Stimulated activated CD8-positive, alpha-beta memory T cell treated with anti-CD3 and anti-CD28 coated beads, Interleukin-4, amount 100 ng/mL, for 1 hour (primary cell): ENCODE measurements at places on chromosomes 5 and 9.

DNA sequence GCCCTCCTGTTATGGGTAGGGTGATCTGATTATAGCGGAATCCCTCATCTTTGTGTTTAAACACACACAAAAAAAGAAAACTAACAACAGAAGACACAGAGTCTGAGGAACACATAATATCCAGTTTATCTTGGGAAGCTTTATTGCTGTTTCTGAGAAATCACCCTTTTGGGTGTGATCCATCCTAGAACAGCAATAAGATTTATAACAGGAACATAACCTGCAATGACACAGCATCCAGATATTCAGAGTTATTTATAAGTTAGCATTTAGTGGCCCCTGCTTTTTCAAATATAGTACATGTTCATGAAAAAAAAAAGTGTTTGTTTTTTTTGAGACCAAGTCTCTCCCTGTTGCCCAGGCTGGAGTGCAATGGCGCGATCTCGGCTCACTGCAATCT is 79.9 kb downstream of the RFK start:
- DNase-seq = no peak

DNA sequence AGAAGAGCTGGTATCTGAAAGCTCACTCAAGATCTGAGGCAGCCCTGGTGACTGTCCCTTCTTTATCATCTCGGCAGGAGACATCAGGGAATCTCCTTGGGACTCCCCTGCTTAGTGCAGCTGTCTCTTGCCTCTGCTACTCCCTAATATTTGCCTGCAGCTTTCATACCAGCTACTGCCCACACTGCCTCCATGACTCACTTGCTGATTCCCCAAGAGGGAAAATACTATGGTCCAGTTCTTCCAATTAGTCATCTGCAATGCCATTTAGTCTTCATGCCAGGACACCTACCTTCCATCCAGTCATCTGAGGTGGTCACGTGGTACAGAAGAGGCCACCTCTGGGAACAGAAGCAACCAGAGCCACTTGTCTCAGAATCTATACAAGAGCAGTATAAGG is 270.8 kb downstream of the NTRK2 start:
- no peak for DNase-seq

DNA sequence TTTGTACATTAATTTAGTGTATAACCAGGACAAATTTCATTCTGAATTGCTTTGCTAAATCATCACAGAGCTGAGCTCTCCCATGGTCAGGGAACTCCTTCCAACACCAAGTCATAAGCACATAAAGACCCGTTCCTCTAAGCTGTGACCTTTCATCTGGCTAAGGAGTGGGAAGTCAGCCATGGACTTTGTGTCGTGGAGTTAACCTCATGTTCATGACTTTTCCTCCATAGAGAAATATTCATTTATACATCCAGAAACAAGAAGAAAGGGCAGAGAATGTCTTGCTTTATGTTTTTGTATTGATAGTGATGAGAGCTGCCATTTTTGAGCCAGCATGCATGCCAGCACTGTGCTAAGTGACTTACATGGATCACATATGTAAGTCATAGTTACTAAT is 97.5 kb downstream of the INIP start:
- DNase-seq = no peak

- no peak for DNase-seq
Observed at GRCh38 chr5:13250464-13251291, 693.8 kb downstream of the DNAH5 start.

GRCh38 chr9:73683862-73684591 is 532.4 kb downstream of the ANXA1 start:
- no peak for DNase-seq

GRCh38 chr5:22249209-22249729 is 603.9 kb downstream of the CDH12 start:
- DNase-seq = no peak

DNA sequence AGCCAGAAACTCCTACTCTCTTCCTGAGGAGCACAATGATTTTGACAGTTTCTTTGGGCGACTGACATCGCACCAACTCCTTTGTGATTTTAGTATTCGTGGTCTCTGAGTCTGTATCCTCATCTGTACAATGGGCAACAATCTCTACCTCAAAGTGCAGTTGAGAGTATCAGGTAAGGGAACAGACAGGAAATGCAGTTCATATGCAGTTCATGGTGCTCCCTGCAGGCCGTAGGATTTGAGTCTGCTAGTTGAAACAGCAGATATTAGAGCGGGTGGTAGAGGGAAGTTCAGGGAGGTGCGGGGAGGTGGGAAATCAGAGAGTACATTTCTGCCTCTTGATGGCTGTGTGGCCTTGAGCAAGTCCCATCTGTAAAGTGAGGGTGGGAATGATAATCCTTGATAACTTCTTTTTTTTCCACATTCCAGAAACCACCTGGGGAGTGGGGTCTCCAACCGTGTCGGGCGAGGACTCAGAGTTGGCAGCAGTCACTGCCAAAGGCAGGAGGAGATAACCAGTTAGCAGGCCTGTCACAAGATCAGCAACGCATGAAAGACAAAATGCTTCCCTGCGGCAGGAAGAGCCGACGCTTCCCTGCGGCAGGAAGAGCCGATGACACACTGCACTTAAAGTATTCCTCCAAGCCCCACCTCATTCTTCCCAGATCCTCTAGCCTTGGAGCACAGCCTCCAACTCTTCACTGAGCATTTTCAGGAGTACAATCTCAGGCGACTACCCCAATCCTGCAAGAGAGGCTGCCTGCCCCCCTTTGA is 6.0 kb upstream of the NEK6 start:
- DNase-seq = no peak

- no peak for DNase-seq
Observed at GRCh38 chr5:136905571-136905970, 540.2 kb upstream of the TRPC7 start.

- DNase-seq = no peak
Observed at GRCh38 chr9:38287420-38287985, 105.0 kb upstream of the ALDH1B1 start.

DNA sequence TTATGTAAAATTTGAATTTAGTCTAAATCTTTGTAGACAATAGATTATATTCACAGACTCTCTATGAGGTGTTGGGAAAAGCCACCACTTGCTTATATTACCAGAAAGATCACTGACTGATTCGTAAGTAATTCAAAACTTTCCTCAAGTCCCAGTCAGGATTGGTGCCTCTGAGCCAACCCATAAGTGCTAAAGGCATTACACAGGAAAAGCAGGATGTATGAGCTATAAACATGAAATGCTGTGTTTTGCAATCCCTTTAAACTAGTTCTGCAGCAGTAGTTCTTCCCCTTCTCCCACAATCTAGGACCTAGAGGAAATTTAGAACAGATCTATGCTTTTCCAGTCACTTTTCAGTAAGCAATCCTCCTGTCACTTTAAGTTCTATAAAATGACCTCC is 48.0 kb downstream of the SHLD3 start:
- no peak for DNase-seq

GRCh38 chr5:159660401-159660800 is 255.9 kb upstream of the ADRA1B start:
- no peak for DNase-seq

DNA sequence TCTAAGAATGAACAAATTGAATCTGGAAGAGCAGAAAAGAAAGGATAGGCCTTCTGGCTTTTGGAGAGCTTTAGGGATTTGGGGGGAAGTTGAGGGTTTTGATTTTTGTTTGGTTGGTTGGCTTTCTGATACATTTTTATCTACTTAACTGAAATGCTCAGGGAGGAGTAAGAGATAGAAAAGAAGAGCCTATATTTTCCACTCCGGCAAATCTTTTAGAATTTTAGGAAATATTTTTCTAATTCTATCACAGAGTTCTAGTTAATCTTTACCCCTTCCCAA is 25.8 kb upstream of the FST start:
- DNase-seq = no peak

GRCh38 chr5:141934099-141934844 is 10.6 kb downstream of the DELE1 start:
- no peak for DNase-seq

DNA sequence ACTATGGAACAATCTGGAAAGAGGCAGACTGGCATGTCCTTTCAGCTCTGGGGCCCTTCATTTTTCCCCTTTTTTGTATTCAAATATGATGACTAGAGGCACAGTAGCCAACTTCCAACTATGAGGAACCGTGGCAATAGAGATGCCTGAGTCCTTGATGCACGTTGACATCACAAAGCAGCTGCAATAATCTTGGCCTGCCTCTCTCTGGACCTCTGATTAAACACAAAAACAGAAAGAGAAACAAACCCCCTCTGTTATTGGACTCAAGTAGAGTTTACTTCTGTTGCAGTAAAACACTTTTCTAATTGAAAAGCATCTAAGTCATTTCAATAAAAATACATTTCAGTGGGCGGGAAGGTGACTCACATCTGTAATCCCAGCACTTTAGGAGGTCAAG is 122.2 kb upstream of the GRAMD2B start:
- no peak for DNase-seq

- no peak for DNase-seq
Observed at GRCh38 chr5:124713595-124713994, 32.8 kb downstream of the ZNF608 start.

DNA sequence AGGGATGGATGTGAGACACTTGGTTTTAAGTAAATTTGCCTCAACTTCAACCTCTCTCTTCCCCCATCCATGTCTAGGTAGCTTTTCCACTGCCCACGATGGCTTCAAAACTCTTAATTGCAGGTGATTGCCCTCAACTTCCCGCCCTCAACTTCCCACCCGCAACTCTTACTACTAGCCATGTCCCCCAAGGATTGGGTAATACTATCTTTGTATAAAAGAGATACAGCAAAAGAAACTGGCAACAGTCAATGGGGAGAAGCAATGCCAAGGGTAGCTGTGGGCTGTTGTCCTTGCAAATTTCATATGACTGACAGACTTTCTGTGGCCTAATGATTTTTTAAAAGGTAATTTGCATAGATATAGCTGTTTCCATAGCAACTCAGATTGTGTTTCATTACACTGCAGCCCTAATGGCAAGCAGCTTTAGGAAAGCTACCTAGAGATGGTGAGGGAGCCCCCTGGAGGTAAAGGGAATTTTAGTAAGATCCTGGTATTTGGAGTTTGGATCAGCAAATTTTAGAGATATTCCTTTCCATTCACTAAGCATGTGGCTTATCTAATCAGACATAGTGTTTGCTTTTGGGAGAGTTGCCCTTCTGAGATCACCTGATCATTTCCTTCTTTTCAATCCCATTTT is 421.5 kb upstream of the DAP start:
- no peak for DNase-seq

- DNase-seq = no peak
Observed at GRCh38 chr5:372996-373709, 51.6 kb downstream of the AHRR start.

- DNase-seq = no peak
Observed at GRCh38 chr5:124050120-124050770, 538.3 kb downstream of the CSNK1G3 start.

DNA sequence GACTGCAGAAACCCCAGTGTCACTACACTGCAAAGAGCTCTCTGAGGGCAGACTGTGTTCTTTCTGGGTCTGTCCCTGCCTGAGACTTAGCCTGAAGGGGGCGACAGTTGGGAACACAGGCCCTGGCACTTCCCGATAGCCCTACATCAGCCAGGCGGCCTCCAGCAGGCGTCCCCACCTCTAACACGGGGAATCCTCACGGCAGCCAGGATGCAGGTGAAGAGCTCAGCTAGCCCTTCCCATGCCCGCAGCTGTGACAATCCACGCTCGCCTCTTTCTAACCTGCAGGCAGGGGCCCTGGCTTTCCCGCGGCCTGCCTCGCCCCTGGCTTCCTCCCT is 5.9 kb downstream of the MED22 start:
- no peak for DNase-seq

DNA sequence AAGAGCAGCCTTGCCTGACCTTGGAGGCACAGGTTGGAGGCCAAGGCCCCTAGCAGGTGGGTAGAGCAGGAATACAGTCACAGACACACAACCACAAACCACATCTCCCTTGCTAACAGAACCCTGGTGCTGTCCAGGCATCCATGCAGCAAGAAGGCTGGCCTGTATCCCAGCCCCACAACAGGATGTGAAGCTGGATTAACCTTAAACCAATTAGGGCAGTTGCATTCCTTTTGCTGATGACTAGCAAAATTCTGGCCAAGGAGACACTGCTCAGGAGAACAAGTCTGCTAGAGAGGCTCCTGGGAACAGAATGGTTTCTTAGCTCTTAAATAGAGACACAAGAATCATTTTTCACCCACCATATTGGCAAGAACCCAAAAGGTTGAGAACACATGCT is 97.8 kb downstream of the C5orf15 start:
- DNase-seq = no peak

GRCh38 chr9:117622347-117622746 is 81.9 kb upstream of the TLR4 start:
- DNase-seq = no peak

- DNase-seq = no peak
Observed at GRCh38 chr5:14316471-14316870, 173.3 kb downstream of the TRIO start.

GRCh38 chr5:1930501-1930879 is 47.8 kb upstream of the IRX4 start:
- no peak for DNase-seq

GRCh38 chr9:82535432-82535998 is 527.4 kb downstream of the RASEF start:
- no peak for DNase-seq

GRCh38 chr5:60700416-60700757 is 421 bp upstream of the DEPDC1B start:
- DNase-seq = no peak

DNA sequence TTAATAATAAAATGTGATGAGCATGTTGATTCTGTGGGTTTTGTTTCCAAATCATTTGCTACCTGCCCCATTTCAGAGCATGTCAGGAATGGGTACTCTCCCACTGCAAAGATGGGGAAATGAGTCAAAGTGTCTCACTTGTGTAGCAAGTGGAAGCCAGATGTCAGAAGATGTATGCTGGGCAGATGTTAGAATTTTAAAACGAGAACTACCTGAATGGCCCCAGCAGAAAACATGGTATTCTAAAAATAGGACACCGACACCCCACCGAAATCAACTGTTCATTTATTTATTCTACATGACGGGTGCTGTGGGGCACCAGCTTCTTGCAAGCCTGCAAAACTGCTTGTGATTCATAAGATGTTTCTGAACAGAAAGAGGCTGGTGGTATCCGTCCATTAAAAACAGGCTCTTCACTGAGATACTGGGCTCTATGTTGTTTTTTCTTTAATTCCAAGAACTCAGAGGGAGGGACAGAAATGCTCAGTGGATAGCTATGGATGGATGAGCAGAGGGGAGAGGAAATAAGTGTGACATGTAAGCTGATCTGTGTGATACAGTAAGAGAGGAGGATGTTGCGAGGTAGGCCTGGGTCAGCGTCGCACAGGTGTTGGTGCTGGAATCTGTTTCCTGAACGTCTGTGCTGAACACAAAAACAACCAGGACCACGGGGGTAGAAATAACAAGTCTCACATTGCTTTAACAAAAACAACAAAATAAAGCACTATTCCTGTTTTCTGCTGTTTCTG is 157.2 kb downstream of the EFNA5 start:
- no peak for DNase-seq
